ENCODE measurements at places on chromosomes 16 and 17. TPM values are rescaled to one million over a fixed set of nuclear protein-coding genes. Genes with fewer than 3 reads are reported as not detected.

The ZNF267 gene
- total RNA-seq: 28.3 TPM

The PRAC1 gene
- total RNA-seq: not detected

The PRSS27 gene
- 2.2 TPM for total RNA-seq

The ETV4 gene
- total RNA-seq: 137 TPM

The CDRT15 gene
- total RNA-seq: not detected

GRCh38 chr16:79651363-79651762, 50.8 kb upstream of the MAF start:
- no peak for DNase-seq
- H3K27me3 ChIP-seq: no peaks in the 10 kb centered on the region
- no peak overlapping the region for H3K4me3 ChIP-seq
- no peaks in the 10 kb centered on the region for H3K36me3 ChIP-seq

GRCh38 chr16:86568677-86569623, 2.3 kb downstream of the FOXC2 start:
- no peak overlapping the region for H3K4me3 ChIP-seq
- H3K27ac ChIP-seq: no peak overlapping the region
- H3K4me1 ChIP-seq: peaks cover 25% of the 10 kb centered on the region
- DNase-seq: no peak

GRCh38 chr16:53132406-53132805, 77.6 kb downstream of the CHD9 start:
- H3K4me1 ChIP-seq: 0 out of 2 replicates have a peak, but pooled peaks cover 2% of the 10 kb centered on the region
- H3K27ac ChIP-seq: no peak overlapping the region
- no peak for DNase-seq
- H3K27me3 ChIP-seq: no peaks in the 10 kb centered on the region

Data from H1 (cell line).